ENCODE measurements at places on chromosomes 7 and 10.

DNA sequence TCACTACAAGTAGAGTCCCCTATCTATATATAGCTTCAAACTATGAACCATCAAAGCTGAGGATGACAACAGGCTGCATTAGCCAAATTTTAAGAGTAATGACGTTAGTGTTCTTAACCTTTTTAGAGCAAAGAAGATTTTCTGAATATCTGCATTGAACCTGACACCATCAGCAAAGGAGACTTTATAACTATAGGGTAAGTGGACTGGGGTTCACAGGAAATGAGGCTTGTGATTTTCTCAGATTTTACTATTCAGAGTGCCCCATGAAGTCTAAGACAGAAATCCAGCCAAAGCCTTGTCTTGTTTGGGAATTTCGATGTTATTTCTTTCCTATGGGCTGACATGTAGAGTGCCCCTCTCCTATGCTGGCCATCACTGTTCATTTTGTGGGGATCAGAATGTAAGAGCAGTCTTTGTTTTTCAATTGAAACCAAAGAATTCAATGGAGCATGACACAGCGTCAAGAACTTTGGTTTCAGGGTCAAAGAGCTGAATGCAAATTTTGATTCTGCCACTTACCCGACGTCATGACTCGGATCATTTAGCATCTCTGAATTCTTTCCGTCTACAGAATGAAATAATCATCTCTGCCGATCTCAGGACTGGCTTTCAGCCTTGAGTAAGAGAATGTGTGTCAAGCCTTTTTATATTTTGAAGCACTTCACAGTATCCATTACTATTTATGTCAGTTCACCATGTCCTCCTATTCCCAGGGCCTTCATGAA lies 52.7 kb downstream of the DENND11 start:
- no peak for DNase-seq

GRCh38 chr10:104981995-104982394 lies 340.9 kb downstream of the SORCS3 start:
- no peak for DNase-seq

DNA sequence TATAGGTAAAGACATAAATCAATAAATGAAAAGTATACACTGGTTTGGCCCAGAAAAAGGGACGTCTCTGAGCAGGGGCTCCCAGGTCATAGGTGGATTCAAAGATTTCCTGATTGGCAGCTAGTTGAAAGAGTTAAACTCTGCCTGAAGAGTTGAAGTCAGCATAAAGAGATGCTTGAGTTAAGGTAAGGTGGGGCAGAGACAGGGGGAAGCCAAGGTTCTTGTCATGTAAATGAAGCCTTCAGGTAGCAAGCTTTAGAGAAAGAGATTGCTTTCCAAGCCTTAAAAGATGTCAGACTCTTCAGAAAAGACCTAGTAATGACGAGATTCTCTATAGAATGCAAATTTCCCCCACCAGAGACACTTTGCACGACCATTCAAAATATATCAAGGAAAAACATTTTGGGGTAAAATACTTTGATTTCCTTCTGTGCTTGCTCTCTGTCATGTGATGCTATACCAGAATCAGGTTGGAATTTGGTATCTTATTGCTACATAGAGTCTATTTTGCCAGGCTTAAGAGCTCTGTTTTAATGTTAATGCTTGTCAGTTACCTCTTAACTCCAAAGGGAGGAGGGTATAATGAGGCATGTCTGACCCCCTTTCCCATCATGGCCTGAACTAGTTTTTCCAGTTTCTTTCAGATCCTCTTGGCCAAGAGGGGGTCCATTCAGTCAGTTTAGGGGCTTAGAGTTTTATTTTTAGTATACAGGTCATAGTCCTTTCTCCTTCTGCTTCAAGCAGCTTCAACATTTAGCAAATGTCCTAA lies 429.6 kb downstream of the ADRA2A start:
- DNase-seq: no peak

- DNase-seq: no peak
Measured at GRCh38 chr7:113247198-113247597, 128.8 kb upstream of the SMIM30 start.

DNA sequence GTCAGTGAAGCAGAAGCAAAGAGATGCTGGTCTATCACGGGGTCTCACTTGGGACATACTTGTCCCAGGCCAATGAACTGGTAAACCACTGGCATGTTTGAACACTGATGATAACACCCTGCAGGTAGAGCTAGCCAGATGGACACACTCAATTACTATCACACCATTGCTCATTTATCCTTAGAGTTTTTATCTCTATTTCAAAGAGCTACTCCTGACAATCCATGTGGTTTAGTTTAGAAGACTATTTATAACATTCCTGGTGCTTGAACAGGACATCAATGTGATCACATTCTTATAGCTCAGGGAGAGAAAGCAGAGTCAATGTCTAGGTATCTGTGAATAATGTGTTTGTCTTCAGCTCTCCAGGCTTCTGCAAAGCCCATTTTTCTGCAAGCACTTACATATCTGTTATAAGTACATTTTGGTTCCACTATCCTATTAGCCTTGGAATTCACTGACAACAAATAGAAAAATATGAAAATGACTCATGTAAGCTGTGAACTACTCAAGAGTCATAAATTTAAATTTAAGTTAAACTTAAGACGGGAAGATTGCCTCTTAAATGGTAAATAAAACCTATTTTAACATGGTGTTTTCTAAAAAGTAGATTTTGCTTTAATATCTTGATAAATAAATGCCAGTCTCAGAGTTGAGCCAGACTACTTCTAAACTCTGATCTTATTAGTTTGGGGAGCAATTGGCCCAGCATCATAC lies 106.7 kb upstream of the MBL2 start:
- DNase-seq: no peak

DNA sequence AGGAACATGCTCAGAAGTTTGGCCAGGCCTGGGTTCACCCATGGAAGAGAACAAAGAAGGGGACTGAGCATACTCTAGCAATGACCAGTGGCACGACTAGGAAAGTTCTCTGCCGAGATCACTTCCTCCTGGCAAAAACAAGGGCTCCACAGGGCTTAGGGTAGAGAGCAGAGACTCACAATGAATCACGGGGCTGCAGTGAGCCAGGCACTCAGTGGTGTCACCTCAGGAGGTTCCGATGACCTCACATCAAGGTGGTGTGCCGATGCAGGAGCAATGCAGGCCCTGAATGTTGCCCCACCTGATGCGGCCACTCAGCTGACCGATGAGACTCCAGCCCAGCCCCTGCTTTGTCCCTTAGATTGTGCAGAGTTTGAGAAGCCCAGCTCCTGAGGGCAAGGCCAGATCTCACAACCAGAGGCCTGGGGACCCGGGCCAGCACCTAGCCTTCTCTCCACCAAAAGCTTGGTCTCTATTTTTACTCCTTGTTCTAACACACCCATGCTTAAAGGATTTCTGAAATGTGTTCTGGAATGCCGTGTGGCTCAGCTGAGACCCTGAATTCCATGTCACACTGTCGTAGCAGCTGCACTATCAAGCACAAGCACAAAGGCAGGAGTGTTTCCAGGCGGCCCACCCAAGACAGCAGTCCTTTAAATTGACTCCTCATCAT lies 60.9 kb downstream of the COBL start:
- DNase-seq: no peak

- DNase-seq: no peak
Measured at GRCh38 chr7:142438923-142439515, 181.2 kb upstream of the PRSS58 start.

DNA sequence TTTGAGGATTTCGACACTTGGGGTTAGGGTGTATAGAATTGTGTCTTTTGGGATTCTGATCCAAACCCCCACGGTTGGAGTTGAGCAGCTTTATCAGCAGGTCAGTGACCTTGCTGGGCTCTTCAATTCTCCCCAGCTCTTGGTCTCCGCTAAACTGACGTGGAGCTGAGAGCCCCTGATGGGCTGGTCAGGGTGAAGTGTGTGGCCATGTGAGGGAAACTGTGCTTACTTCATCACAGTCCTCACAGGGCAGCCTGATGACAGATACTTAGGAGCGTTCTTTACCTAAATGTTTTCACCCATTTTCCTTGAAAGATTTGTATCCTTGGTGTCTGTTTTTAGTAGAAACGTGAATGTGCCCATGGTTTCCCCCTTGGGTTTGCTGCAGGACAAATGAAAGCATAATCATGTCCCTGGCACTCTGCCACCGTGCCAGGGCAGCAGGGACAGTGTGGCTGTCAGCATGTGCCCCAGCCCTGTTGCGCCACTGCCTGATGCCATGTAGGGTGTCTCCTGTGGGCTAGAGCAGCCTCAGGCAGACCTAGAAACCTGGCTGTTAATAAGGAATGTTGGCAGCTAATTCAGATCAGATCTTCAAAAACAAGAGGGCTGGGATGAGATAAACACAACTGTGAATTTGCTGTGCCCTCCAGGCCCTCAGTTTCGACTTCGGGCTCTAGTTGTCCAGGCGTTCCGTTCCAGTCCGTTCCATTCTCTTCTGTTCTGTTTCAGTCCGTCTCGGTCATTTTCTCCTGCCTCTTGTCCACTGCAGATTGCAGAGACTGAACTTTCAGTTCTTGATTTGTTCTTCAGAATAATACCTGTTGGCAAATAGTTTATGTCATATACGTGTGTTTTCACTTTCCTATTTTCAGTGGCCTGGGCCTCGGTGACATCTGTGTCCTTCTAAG lies 96.8 kb downstream of the TRRAP start:
- no peak for DNase-seq

DNA sequence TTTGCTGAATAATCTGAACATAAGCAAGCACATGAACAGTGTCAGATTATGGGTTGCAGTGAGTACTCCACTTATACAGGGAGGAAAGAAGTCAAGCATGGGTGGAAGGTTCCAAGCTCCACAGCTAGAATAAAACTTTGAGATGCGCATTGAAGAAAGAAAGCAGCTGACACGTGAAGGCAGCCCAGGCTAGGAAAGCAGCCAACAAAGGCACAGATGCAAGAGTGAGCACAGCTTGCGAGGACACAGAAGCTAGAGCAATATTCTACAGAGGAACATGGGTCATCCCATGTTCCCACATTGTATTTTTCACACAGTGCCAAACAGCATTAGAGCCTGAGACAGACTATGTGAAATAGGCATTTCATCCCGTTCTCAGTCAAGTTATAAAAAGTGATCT lies 194.6 kb upstream of the TBX20 start:
- DNase-seq: no peak

DNA sequence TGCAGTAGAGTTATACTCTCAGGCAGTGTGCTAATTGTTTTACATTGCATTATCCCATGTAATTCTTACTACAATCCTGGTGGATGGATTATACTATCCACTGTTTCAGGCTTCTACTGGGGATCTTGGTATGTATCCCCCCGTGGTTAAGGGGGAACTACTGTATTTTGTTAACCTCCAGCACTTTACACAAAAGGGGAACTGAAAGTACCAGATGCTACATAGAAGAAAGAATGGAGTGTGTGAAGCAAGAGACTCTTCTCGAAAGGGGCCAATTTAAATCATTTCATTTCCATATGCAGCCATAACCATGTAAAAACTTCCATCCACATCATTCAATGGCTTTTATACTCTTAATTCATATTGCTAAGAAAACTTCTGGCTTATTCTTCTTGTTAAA lies 69.4 kb downstream of the C1GALT1 start:
- no peak for DNase-seq

- DNase-seq: no peak
Measured at GRCh38 chr10:98617906-98618520, 171.3 kb upstream of the HPS1 start.

DNA sequence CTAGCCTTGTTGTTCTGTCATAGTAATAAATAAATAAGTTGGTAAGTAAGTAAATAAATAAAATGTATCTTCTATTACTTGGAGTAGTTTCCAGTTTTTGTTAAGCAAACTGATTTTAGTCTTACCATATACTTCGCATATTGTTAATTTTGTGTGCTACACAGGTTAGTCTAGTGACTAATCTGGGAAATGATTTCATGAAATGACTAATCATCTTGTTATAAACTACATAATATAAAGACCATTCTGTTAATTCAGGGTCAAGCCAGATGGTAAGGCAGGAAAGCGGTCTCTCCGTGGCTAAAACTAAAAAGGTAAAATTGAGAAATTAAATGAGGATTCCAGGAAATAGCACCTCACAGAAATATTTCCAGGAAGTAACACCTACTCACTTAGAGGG lies 58.5 kb upstream of the FOXP2 start:
- no peak for DNase-seq

DNA sequence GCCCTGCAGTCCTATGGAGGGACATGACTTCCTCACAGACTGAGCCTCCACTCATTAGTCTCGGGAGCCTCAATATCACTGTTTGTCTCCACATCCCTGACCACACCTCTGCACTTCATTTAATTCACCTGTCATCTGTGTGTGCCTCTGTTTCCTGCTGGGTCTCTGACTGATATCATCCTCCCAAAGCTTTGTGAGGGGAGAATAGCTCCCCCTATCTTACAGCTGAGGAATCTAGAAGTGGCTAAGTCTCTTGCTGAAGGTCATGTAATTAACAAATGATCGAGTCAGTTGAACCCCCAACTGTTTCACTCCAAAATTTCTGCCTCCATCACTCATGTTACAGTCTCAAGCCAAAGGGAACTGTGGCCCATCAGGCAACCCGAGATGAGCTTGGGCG lies 5.5 kb upstream of the CPXM2 start:
- DNase-seq: no peak

- DNase-seq: no peak
Measured at GRCh38 chr7:107051376-107051775, 6.9 kb downstream of the PRKAR2B start.

- no peak for DNase-seq
Measured at GRCh38 chr10:78578929-78579328, 489.8 kb upstream of the ZMIZ1 start.

GRCh38 chr7:7944619-7945282 lies 23.8 kb upstream of the GLCCI1 start:
- no peak for DNase-seq

- DNase-seq: no peak
Measured at GRCh38 chr10:74674927-74675326, 151.5 kb upstream of the KAT6B start.

DNA sequence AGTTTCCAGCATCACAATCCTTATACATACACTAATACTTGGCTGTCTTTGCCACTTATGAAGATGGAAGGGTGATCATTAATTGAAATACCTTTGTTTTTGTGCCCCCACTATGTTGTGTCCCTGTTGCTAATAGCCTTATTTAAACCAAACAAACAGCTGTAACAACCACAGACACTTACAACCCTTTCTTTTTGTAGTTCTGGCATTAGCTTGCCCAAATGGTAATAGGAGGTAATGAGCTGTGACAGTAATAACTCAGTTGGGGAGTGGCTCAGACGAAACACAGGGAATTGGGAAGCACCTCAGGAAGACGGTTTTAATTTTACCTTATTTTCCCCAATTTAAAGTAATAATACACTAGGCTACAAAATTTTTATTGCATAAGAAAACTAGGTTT lies 83.4 kb downstream of the MDFIC start:
- no peak for DNase-seq

- DNase-seq: no peak
Measured at GRCh38 chr10:88979153-88979562, 11.4 kb upstream of the FAS start.

- DNase-seq: no peak
Measured at GRCh38 chr10:80460399-80461207, 6.5 kb downstream of the TSPAN14 start.

- no peak for DNase-seq
Measured at GRCh38 chr7:136312592-136312991, 335.4 kb upstream of the MTPN start.

GRCh38 chr7:151757274-151757673 lies 119.6 kb downstream of the PRKAG2 start:
- no peak for DNase-seq

Data from NCI-H524 (cell line).